ENCODE measurements at places on chromosomes 1 and 21.

- DNase-seq: peak; percentile 87
These were observed 235.0 kb upstream of the FGGY start for GRCh38 chr1:59061876-59062275.

DNA sequence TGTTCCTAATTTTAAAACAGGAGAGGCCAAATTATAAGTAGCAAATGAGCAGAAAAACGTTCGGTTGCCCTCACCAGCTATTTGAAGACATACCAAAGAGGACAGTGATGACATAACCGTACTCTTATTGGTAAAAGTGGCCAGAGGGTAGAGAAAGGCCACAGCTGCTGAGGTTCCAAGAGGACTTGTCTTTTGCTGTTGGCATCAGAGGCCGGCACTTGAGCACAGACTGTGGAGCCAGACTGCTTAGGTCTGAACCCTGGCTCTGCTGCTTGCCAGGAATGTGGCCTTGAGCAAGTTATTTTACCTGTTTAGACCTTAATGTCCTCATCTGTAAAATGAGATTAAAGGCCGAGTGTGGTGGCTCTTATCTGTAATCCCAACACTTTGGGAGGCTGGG lies 14.9 kb downstream of the ETV3L start:
- no peak for DNase-seq

- DNase-seq: no peak
These were observed 19.7 kb downstream of the STUM start for GRCh38 chr1:226568077-226568831.

DNA sequence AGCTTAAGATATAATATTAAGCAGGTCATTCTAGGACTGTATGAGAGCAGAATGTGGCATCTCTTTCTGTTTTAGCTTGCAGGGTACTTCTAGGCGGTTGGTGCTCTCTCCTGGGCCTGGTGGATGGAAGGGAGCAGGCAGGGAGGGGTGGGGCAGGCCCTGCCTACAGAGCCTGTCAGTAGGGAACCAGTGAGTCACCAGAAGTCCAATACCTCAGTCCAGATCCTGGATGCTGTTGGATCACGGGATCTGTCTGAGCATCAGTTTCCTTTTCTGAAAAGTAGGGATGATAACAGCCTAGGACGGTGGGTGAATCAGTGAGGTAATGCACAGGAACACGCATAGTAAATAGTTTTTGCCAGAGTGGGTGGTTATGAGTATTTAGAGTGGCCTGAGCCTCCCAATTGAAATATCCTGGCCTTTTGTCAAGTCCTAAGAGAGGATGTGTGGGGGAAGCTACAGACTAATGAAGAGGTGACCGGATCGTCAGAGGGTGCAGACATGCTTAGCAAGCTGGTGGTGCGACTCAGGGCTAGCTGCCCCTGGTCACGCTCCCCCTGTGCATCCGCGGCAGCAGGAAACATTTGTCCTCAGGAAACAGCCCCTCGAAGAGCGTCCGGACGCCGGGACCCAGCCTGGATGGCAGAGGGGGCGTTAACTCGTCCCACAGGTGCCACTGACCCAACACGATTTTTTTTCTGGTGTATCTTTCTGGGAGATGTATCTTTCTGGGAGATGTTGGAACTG lies 23.9 kb downstream of the NAV1 start:
- DNase-seq: peak; percentile 86

GRCh38 chr1:27618341-27619082 lies 14.6 kb upstream of the AHDC1 start:
- DNase-seq: no peak

GRCh38 chr21:45378258-45378966 lies 26.6 kb upstream of the COL18A1 start:
- peak; percentile 84 for DNase-seq
